Kidney glomerular epithelial cell (primary cell): ENCODE measurements at places on chromosomes 13 and 19.

GRCh38 chr13:31485183-31485582 lies 254.1 kb upstream of the RXFP2 start:
- DNase-seq, result no peak

DNA sequence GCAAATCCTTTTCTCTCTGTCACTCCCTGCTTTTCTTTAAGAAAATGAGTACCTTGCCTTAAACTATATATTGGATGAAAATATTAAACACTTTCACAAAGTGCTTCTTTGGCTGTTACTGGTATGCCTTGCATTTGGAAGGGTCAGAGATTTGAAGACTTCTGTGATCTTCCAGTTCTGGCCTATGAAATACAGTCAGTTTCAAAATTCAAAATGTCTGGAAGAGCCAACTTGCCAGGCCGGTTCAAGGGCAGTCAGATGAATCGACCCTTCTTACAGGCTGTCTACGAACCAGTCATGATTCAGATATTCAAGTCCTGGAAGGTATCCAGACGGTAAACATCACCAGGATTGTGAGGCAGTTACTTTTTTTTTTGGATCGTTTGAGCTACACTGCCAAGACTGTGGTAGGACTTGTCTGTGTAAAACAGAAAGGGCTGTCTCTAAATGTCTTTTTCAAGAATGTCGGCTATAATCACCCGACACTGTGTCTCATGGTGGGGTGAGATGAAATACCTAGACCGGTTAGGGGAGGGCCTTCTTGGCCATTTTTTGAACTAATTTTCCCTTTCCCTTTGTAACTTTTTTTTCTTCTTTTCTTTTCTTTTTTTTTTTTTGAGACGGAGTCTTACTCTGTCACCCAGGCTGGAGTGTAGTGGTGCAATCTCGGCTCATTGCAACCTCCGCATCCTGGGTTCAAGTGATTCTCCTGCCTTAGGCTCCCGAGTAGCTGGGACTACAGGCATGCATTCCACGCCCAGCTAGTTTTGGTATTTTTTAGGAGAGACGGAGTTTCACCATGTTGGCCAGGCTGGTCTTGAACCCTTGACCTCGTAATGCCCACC lies 11.2 kb downstream of the ACTN4 start:
- DNase-seq, result peak; percentile 97

DNA sequence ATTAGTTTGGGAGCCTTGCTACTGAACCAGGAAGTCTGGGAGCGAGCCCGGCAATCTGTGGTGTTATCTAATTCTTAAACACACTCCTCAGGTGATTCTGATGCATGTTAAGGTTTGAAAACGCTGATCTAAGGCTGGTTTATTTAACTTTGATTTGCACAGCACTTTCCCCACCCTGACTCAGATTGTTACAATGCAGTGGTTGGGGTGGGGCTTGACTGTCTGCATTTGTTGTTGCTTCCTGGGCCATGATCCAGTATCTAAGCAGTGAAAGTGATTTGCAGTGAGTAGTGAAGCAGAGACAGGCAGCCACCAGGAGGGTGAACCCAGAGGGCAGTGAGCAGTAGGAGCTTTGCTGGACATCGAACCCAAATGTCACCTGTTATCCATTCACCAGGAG lies 81.6 kb upstream of the ARGLU1 start:
- DNase-seq, result peak; percentile 79

- peak; percentile 67 for DNase-seq
Observed at GRCh38 chr13:20993661-20994440, 67.5 kb downstream of the LATS2 start.

DNA sequence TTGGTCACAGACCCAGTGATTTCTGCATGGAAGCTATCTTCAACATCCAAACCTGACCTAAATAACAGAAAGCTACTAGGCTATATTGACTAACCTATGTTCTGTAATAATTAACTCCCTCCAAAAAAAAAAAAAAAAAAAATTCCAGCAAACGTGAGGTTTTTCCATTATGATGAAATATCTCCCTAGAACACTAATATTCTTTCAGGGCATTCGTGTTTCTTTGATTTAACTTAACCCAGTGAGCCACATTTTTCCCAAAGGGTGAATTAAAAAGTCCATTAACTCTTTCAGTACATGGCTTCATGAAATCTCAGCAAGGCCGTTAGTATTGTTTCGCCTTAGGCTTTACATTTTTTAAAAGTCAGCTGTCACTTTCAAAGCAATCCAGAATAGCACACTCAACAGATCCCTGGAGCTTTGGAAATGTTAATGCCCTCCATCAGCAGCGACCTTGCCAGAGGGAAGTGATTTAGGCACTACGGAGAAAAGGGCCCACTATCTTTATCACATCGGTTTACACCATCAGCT lies 175.8 kb downstream of the DCT start:
- no peak for DNase-seq

DNA sequence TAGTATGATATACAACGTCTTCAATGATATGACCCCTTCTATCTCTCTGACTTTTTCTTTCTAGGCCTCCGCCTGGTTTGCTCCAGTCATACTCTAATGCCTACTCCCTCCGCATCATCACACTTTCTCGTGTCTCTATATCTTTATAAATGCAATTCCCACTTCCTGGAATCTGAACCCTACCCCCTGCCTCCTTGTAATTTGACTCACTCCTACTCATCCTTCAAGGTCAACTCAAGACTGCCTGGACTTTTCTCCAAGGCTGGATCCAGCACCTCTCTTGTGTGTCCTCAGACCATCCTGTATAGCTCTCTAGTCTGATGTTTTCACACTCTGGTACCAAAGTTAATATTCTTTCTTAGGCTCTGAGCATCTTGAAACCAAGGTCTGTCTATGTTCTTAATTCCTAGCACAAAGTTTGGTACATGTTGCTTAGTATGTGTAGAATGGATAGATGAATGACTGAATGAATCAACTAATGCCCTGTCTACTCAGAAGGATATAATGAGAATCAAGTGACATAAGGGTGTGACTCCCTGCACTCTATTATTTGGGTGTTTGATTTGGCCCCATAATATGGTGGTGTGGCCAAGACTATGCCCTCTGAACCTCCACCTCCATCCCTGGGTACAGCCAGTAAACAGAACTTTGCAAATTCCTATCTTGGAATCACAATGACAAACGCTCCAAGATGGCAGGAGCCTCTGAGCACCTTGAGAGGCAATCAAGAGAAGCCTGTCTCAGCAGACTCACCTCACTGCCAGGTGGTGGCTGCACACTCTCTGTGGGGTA lies 74.3 kb upstream of the SERP2 start:
- DNase-seq, result no peak

DNA sequence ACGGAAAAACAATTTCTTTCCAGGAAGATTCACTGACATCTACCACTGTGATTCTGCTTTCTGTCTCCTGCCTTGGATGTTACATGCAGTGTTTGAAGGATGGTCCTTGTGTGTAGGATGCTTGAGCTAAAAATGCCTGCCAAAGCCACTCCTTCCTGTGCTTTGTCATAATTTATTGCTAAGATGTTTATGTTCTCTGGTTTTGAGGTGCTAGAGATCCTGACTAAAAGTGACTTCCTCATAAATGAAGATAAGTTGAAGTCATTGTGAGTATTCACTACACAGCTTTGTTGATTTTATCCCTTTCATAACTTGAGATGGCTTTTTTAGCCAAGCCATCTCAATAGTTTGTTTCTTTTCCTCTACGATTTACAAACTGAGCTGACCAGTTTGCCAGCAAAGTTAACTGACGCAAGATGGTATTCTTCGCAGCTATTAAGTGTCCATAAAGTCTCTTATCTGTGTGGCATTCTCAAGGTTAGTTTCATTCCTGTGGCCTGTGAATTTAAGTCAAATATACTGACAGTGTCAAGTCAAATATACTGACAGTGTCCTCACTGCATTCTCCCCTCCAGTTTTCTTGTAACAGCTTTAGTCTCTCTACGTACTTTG lies 15.7 kb upstream of the FBXL3 start:
- no peak for DNase-seq

- DNase-seq, result no peak
Observed at GRCh38 chr19:40244579-40245317, 18.3 kb upstream of the CCNP start.

GRCh38 chr19:5877882-5878281 lies 7.5 kb upstream of the FUT5 start:
- DNase-seq, result no peak

DNA sequence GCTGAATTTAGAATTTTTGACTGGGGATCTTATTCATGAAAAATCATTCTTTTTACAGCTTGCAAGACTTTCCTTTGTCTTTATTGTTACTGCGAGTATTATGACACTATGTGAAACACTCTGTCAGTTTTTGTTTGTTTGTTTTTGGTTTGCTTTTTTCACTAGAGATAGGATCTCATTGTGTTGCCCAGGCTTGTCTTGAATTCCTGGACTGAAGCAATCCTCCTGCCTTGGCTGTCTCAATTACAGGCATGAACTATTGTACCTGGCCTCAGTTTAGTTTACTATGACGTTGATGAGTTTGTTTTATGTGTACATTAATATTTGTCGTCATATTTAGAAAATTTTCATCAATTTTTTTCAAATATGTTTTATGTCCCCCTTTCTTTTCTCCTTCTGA lies 1030.0 kb upstream of the PRR20A start:
- no peak for DNase-seq

- DNase-seq, result no peak
Observed at GRCh38 chr19:17579661-17580244, 24.3 kb downstream of the COLGALT1 start.

DNA sequence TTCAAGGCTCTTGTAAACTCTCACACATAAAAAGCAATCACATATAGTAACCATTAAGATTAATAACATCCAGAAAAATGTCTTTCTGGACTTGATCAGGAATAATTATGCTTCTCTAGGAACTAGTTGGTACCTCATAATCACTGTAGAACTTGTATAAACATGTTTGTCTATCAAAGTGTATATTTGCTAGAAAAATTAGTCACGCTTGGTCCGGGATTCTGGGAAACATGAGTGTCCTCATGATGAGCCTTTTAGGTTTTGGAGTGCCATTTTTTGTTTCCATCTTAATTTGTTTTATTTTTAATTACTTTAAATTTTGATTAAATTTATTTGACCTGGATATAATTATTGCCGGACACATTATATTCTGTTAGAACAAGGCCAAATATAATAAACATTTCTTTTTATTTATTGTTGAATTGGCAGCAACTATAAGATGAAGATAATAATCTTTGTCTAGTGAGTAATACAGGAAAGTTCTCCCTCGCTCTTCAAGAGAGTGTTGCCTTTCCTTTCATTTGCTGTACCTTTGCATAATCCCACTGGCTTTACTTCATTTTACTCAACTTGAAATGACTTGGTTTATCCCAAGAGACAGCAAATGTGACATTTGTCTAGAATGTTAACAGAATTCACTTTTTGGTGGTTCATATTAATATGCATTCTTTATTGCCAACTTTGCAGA lies 207.0 kb downstream of the NALCN start:
- DNase-seq, result no peak

GRCh38 chr13:108086678-108087077 lies 128.7 kb downstream of the LIG4 start:
- no peak for DNase-seq
